ENCODE measurements at places on chromosomes 16 and 17.

DNA sequence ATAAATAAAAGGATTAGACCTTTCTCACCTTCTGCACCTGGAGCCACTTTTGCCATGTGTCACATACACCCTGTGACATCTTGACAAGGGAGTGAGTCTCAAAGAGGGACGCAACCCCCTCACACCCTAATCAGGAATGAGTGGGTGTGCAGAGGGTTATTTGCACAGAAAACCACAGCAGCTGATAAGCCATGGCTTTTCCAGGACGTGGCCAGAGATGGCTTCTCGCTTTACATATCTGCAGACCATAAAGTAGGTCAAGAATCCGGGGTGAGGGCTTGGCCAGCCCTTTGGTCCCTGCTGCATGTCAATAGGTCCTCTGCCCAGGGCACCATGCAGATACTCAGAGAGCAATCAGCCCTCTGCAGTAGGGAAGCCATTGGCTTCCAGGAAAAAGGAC is 2.4 kb upstream of the CD300LF start:
- H3K4me3 ChIP-seq = no peak overlapping the region
- no peak for DNase-seq
- H3K4me1 ChIP-seq = peaks cover 6% of the 10 kb centered on the region
- peaks cover 32% of the 10 kb centered on the region for H3K27me3 ChIP-seq
- no peaks in the 10 kb centered on the region for H3K36me3 ChIP-seq

- no peak for DNase-seq
- H3K4me3 ChIP-seq = no peak overlapping the region
Measured at GRCh38 chr16:11614587-11615175, 28.0 kb upstream of the LITAF start.

GRCh38 chr17:74502861-74503260 is 28.4 kb downstream of the CD300LB start:
- H3K36me3 ChIP-seq = no peaks in the 10 kb centered on the region
- H3K27ac ChIP-seq = no peak overlapping the region
- DNase-seq = no peak
- H3K4me3 ChIP-seq = no peak overlapping the region

- H3K27me3 ChIP-seq = peaks cover 11% of the 10 kb centered on the region
- peaks cover 3% of the 10 kb centered on the region for H3K4me1 ChIP-seq
- no peak for DNase-seq
- no peaks in the 10 kb centered on the region for H3K36me3 ChIP-seq
Measured at GRCh38 chr17:36001862-36002603, 680 bp upstream of the CCL15 start.

DNA sequence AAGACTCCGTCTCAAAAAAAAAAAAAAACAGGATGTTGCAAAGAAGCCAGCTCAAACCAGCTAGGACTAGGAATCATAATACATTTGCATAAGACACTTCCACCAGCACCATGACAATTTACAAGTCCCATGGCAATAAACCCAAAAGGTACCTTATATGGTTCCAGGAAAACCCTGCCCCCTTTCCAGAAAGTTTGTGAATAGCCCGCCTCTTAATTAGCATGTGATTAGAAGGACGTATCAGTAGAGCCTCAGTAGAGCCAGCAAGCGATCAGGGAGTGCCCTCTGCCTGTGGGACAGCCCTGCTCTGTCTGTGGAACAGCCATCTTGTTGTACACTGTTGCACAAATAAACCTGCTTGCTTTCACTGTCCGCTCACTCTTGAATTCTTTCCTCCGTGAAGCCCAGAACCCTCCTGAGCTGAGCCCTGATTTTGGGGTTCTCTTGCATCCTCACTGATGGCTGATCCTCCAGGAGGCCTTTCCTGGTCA is 14.0 kb downstream of the NUPR1 start:
- H3K4me3 ChIP-seq = no peak overlapping the region
- peaks cover 3% of the 10 kb centered on the region for H3K4me1 ChIP-seq
- H3K27ac ChIP-seq = no peak overlapping the region
- no peaks in the 10 kb centered on the region for H3K36me3 ChIP-seq
- peaks cover 4% of the 10 kb centered on the region for H3K27me3 ChIP-seq

All from activated T-helper 2 cell treated with anti-CD3 and anti-CD28 coated beads, Interferon-gamma antibody, Interleukin-2, Interleukin-4, amounts not matched to agents 10 μg/mL and 5 μg/mL and 100 μg/mL, durations not matched to agents 14 hours and 24 hours and 36 hours (primary cell).